AG08396 (cell line): ENCODE measurements at places on chromosomes 6 and 20.
A peak's percentile ranks its signal among the peaks of the same experiment; 100 is the strongest.

DNA sequence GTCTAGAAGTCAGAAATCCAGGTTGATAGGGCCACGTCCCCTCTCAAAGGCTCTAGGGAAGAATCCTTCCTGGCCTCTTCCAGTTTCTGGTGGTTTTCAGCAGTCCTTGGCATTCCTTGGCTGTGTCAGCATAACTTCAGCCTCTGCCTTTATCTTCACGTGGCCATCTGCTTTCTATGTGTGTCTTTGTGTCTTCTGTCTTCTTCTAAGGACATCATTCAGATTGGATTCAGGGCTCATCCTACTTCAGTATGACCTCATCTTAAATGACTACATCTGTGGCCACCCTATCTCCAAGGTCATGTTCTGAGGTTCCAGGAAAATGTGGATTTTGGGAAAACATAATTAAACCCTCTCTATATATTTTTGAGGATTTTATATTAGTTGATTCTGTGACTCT lies 23.0 kb downstream of the C6orf89 start:
- DNase-seq = no peak

DNA sequence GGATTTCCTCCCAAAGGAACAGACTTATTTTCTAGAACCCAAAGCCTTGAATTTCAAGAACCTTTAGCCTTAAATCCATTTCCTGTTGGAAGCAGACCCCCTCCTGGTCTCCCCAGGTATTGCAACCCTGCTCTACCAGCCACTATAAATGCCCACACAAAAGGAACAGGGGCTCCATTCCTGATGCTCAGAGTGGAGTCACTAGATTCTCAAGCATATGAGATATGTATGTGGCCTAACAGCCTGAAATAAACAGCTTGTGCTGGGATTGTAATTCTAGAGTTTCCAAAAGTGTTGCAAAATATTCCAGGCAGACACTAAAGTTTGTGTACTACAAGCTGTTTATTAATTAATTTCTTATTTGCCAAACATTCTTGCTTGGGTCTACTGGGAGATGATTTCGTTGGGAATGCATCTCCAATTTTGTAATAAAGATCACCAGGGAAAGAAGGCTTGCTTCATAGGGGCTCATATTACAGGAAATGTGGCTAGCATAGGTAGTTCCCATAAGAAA lies 44.8 kb downstream of the RIPOR3 start:
- DNase-seq = no peak

GRCh38 chr6:24742216-24742738 lies 23.3 kb upstream of the C6orf62 start:
- DNase-seq = no peak

- DNase-seq = no peak
Measured at GRCh38 chr20:63527184-63527583, 6.6 kb downstream of the PPDPF start.

GRCh38 chr6:29014729-29015608 lies 9.9 kb upstream of the ZNF311 start:
- no peak for DNase-seq

DNA sequence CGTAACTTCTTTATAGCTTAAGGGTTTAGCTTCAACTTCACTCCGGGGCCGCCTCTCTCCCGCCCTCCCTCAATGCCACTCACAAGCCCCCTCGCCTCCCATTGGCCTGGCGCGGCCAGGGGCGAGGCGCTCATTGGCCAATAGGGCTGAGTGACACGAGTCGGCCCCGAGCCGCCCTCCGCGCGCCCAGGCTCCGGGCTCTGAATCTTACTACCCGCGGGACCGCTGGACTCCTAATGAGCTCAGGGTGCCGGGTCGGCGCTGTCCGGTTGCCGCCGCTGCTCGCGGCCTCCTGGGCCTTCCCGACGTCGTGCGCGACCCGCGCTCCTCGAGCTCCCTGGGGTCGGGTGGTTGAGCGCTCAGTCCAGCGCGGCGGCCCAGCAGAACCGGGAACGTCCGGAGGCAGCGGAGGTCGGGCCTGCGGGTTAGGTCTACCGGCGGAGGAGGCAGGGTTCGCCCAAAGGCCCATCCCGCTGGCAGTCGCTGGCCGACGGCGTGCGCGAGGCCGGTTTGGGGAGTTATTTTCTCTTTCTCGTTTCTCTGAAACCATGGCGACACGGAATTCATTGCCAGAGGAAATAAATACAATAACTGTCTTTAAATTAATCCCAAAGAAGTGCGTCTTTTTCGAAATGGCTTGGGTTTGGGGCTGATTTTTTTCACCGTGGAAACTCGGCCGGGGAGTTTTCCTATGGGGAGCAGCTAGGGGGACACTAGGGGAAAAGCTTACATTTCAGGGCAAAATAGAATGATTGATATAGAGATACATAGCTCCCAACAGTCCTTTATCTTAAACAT lies at the start of gene SIM1:
SIM1 (minus strand) TSS at position 19 of the 798 bp plus-strand sequence. CDS start 1,453 bp downstream, outside the sequence.
- peak; percentile 53 for DNase-seq

- no peak for DNase-seq
Measured at GRCh38 chr6:129510950-129511349, 199.0 kb downstream of the ARHGAP18 start.

DNA sequence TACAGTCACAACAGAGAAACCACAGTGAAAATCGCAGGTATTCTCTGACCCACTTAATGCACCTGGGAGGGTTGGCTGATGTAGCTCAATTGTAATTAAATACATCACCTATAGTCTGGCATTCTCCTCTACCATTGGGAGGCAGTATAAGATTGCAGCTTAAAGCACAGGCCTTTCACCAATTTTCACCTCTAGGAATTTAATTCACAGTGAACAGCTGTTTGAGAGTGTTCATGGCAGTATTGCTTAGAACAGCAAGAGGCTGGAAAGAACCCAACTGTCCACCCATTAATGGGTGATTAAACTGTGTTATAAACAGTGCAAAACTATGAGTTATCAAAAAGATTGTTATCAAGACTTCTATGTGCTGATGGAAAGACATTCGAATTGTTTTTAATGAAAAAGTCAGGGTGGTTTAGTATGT lies 2.0 kb downstream of the EDEM2 start:
- peak; percentile 53 for DNase-seq

- DNase-seq = peak; percentile 29
Measured at GRCh38 chr6:107490566-107491137, 735 bp downstream of the SOBP start.

DNA sequence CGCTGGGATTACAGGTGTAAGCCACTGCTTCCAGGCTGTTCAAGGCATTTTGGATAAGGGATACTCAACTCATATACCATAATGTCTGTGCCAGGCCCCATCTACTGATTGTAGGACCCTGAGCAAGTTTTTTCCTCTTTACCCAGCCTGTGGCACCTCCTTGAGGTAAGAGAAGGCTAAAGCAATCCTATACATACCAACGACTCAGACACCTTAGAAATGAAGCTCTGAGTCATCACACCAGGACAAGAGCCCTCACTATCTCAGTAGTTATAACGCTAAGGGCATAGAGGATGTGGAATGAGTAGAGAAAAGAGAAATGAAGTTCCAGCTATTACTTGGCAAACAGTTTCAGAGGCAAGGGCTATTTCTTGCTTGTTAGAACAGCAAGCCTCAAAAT lies 16.9 kb downstream of the NDRG3 start:
- DNase-seq = no peak

GRCh38 chr6:68059899-68060298 lies 575.2 kb upstream of the ADGRB3 start:
- DNase-seq = no peak

GRCh38 chr6:110322874-110323242 lies 35.3 kb downstream of the METTL24 start:
- no peak for DNase-seq

DNA sequence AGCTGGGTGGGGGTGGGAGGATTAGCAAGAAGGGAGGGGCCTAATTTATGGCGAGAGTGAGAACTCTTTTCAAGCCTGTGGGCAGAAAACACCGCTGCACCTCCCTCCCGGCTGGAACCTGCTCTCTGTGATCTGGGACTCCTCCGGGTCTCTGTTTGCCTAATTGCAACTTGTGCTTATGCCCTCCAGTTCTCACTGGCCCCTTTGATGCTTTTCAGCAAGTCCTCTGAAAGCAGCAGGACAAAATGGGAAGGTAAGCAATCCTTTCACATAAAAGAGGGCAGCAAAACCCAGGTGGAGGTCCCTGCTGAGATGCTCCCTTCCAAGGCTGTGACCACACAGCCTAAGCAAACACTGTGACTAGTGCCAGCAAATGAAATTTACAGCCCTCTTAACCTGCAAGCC lies 523.0 kb upstream of the FLRT3 start:
- no peak for DNase-seq

DNA sequence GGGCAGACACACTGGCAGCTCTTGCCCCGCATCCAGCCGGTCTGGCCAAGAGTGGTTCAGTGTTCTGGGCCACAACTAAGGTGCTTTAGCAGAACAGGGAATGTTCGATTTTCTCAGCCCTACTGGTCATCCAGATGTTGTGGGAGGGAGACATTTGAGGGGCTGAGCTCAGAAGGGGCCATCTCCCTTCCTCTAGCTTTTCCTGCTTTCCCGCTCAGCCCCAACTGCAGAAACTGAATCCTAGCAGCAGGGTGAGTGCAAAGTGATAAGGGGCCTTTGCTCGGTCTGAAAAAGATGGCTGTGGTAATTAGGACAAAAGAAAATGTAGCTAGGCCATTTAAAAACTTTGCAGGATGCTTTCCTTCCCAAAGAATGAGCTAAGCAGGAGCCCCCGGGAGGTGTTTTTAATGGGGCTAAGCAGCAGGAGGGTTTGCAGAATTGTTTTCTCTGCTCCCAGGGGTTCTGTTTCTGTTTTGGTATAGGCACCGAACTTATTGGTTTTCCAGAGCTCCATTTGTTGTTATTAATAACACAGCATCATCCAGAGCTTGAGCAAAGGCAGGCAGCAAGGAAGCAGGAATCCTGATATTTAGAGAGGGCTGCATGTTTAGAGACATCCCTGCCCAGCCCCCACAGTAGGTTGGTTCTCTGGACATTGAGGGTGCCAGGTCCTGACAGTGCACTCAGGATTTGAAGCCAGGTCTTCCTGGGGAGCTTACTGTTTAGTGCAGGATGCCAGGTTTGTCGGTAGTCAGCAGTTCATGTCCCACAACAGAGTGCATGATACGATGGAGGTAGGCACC lies 210.9 kb downstream of the SLC24A3 start:
- no peak for DNase-seq

GRCh38 chr6:105263685-105264610 lies 84.1 kb upstream of the POPDC3 start:
- DNase-seq = no peak

GRCh38 chr6:34455831-34456230 lies 10.0 kb upstream of the PACSIN1 start:
- no peak for DNase-seq

DNA sequence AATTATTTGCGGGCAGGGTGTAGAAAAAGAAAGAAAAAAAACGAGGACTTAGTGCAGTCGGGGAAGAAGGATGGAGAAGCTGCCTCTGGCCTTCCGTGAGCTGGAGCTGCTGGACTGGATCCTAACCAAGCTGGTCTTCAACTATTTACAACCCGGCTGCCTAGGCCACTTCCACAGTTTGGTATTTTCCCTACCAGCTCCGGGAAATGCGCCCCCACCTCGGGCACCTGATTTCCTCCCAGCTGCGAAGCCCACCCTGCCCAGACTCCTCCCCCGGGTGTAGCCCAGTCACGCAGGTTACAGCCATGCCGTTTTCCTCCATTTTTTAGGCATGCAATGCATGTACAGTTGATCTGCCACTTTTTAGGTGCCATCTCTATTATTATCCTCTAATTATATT lies 21.2 kb downstream of the THEMIS start:
- DNase-seq = peak; percentile 5
